Stimulated activated CD4-positive, alpha-beta T cell treated with anti-CD3 and anti-CD28 coated beads, Interleukin-1b, Interleukin-23, amount 100 ng/mL, for 48 hours (primary cell): ENCODE measurements at places on chromosomes 3 and 15.

DNA sequence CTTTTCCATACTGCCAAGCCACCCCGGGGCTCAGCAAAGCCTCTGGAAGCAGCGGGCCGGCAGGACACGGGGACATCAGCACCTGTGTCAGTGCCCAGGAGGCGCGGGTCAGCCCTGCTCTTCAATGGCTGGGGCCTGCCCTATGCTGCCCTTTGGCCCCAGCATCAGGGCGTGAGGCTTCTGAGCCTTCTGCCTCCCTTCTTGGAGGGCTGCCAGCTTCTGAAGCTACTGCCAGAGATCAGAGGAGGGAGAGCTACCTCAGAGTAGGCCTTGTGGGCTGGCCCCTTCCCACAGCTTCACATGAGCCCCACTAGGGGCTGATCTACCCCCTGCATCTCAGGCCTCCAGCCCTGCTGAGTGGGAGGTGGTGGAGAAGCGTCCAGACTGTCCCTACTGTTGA is 13.0 kb upstream of the TMEM115 start:
- no peak for DNase-seq

DNA sequence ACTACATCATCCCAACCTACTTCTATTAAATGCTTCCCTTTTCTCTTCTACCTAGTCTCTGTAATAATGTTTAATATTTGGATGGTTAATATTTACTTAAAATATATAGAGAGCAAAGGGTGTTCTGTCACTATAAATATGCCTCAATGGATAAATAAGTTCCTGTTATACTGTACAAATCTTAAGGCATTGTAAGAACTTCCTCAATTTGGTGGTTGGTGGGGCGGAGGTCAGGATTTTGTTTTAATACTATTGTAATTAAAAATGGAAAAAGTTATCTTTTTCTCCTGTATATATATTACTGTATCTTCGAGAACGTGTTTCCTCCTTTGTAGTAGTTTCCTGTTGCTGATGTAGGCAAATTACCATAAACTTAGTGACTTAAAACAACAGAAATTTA is 41.5 kb downstream of the SPRED1 start:
- DNase-seq = no peak

- DNase-seq = peak; percentile 90
These were observed 752 bp downstream of the C15orf39 start for GRCh38 chr15:75202251-75203016.

DNA sequence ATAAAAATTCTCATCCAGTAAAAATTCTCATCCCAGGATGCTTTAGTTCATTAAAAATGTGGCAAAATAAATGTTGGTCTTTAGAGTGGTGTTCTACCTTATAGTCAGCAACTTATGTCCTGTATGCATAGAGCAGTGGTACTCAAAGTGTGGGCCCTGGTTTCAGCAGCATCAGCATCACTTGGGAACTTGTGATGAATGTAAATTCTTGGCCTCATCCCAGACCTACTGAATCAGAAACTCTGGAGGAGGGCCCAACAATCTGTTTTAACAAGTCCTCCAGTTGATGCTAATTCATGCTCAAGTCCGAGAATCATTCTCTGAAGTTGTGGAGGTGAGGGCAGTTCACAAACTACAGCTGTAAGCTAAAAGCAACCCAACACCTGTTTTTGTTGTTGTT is 307.3 kb upstream of the SATB1 start:
- DNase-seq = no peak

GRCh38 chr3:57961828-57962447 is 46.3 kb upstream of the FLNB start:
- DNase-seq = no peak

- DNase-seq = no peak
These were observed 38.3 kb downstream of the LRRFIP2 start for GRCh38 chr3:37136067-37136466.

GRCh38 chr3:158774965-158775364 is 26.9 kb upstream of the MFSD1 start:
- no peak for DNase-seq

DNA sequence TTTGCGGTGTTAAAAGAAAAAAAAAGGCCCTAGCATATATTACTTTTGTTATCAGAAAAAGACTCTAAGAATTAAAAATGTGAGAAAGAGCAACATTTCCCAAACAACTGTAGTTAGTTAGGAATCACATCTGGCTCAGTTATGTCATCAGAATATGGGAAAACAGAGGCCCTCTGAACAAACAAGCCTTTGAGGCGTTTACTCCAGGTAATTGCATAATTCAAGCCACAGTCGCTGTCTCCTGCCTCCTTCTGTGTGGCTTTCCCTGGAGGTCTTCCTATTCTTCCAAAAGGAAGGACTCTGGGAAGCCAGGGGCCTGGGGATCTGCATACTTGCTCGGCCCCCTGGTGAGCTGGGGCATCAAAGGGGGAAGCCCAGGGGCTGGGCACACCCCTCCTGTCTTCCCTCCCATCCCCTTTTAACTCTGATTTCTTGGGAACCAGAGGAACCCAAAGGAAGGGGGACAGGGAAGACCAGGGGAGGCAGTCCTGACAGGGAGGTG is 3.7 kb upstream of the FAM107A start:
- DNase-seq = no peak

DNA sequence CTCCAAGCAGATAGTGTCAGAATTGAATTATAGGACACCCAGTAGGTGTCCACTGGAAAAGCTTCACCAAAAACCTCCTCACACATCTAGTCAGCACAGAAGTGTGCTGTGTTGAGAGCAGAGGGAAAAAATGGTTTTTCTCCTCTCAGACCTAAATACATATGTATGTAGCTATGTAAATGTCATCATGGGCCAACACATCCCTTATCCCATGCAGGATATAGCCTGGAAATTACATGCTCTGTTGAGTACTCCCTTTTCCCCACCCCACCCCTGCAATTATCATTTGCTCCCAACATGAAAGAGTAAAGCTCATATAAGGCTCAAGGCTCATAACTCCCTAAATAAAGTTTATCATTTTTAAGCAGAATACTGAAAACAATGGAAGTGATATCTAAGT is 35.7 kb downstream of the DLG1 start:
- no peak for DNase-seq

GRCh38 chr15:94576889-94577533 is 345.6 kb downstream of the MCTP2 start:
- peak; percentile 30 for DNase-seq

GRCh38 chr15:35618260-35619188 is 72.6 kb upstream of the DPH6 start:
- no peak for DNase-seq

DNA sequence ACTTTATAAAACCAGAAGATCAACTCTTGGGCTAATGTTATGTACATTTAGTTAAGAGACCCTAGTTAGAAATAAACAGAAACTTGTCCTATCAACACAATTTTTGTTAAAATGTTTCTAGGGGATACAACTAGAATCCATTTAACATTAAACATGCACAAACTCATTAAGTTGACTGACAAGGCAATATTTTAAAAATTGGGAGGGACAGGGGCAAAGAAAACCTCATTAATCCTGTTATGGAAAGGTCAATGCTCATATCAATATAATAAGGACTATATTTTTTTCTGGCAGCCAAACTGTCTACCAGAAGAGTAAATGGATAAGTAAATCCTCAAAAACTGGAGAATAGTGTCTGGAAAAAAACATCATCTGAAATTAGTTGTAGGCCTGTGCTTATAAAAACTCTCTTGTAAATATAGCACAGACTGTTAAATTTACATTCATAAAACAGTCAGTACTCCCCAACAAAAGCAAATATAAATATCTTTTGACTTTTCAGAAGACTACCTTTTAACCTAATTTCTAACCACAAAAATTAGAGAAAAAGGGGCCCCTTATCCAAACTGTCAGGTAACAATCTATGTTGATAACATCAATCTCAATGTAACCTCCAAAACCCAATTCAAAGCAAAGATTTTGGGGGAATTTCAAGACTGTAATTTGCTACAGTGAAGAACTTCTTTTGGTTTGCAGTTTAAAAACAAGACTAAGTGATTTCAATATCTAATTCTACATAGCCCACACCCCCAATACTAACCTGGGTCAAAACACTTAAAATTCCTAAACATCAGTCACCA is 4.2 kb downstream of the TRA2B start:
- DNase-seq = no peak

- no peak for DNase-seq
These were observed 92.4 kb upstream of the WNT5A start for GRCh38 chr3:55579496-55579895.

DNA sequence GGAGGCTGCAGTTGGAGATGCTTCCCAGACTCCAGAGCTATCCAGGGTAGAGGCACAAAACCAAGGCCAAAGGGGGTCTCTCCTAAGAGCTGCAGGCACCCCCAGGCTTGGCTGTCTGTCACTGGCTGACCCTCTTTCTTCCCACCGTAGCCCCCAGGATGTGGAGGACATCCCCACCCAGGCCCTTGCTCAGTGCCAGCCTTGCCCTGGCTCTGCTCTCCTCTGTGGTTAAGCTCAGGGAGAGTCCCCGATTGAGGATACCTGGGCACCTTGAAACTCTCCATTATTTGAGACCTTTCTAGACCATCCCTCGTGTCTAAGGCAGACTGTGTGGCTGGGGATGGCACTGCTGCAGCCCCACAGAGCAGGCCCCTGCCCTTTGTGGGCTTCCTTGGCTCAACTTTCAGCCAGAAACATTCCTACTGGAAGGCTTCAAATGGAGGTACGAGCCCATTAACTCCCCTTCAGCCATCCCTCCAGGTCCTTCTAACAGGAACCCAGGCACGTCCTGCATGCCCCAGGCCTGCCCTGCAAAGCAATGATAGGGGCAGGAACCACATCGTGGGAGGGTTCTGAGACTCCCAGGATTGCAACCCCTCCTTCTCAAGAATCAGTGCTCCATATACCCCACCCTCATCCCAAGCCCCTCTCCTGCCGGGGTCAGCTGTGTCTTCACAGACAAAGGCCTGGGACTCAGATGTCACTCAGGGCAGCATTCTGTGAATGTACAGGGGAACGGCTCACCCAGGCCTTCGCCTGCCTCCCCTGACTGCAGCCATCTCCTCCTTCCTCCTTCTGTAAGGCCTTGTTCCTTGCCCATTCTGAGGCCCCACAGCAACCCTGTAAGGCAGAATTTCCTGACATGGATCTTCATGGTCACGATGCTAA is 102.9 kb upstream of the ABHD17C start:
- DNase-seq = no peak

GRCh38 chr15:33395321-33395720 is 84.6 kb downstream of the RYR3 start:
- DNase-seq = no peak

DNA sequence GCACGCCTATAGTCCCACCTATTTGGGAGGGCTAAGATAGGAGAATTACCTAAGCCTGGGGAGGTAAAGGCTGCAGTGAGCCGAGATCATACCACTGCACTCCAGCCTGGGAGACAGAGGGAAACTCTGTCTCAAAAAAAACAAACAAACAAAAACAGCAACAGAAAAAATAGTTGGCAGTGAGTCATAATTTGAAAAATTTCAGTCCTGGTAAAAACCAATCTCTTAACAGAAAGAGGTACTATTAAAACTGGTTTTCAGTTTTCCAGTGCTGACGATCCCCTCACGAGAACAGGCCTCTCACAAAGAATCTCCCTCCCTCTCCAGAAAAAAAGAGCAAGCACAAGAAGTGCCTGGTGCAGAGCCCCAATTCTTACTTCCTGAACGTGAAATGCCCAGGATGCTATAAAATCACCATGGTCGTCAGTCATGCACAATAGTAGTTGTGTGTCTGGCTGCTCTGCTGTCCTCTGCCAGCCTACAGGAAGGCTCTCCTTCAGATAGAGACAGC is 22.8 kb upstream of the MAP4 start:
- DNase-seq = no peak

DNA sequence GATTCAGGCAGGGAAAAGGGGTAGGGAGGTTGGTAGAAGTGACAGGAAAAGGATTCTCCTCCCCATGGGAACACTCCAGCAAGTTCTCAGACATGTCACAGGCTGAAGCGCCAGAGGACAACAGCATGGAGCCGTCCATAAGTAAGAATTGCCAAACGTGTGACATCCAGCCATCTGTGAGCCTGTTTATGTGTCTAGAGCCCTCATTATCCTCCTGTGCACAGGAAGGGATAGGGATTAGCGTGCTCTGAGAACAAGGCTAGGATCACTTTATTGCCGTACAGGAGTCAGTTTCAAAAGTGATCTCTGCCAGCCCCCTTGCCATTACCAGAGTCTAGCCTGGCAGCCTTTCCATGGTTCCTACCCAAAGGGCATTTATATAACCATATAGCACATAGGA is 549.5 kb downstream of the NTRK3 start:
- no peak for DNase-seq

DNA sequence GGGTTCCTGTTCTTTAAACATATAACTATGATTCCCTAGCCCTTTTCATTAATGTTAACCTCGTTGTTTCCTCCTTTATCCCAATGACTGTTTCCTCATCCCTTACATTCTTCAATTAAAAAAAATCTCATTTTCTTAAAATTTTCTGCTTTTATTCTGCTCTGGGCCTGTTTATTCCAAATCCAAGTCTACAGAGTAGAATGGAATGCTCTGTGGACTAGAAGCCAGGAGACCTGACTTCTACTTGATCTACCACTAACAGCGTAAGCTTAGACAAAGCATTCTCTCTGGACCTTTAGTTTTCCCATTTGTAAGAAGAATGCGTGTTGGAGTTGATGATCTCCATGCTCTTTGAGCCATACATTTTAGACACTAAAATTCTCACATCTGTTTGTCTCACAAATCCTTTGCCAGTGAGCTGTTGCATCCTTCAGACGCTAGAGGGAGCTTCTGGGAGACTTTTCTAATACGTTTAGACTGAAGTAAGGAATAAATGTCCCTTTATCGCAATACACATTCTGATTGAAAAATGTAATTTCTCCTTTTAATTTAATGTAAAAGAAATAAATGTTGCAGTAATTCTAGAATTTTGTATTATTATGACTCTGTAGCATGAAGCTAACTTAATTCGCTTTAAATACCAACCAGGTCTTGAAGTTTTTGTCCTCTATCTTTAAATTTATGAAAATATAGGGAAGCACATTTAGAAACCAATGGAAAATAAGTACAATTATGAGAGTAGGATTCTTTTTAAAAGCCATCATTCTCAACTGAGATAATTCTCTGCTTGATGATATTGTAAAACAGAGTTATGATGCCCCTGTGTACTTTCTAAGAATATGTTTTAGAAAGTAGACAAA is 21.7 kb upstream of the GMNC start:
- peak; percentile 12 for DNase-seq

- DNase-seq = no peak
These were observed 7.3 kb downstream of the RFT1 start for GRCh38 chr3:53122933-53123305.

DNA sequence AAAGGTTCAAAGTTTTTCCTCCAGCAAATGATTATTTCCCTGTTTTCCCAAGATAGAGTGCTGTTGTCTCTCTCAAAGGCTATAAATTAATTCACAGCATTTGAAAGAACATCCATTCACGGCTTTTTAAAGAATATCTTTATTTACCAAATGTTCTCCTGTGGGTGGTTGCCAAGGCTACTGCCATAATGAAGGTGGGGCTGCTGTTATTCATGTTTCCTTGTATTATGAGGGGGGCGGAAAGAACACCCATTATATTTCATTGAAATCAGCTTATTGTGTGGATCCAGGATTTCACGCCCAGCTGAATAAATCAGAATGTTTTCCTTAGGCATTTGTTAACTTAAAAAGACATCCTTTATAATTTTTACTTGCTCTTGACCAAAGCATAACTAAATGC is 10.1 kb downstream of the SRP14 start:
- no peak for DNase-seq
